Astrocyte (in vitro differentiated cells and primary cell): ENCODE measurements at places on chromosomes 11 and 22. TPM values are rescaled to one million over a fixed set of nuclear protein-coding genes. Genes with fewer than 3 reads are reported as not detected.

DNA sequence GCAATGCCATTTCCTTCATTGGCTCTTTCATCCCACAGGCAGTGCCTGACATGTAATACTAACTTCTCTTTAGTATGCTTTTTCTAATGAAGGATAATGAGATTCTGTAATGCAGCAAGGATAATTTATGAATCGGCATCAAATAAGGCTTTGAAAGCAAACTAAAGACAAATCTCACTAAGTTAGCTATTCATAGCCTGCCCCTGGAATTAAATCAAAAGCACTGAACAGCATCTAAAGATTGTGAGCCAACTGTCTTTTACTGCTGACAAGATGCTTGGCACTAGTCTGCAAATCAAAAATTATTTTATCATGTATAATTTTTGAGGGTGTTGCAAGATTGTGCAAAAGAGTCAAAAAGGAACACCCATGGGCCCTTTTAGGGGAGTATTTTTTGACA is 265.0 kb downstream of the CASP12 start:
- DNase-seq, result no peak

- no peak for DNase-seq
Measured at GRCh38 chr11:35997902-35998520, 54.1 kb downstream of the LDLRAD3 start.

GRCh38 chr11:118476676-118477075 is 40.4 kb downstream of the KMT2A start:
- no peak for DNase-seq

DNA sequence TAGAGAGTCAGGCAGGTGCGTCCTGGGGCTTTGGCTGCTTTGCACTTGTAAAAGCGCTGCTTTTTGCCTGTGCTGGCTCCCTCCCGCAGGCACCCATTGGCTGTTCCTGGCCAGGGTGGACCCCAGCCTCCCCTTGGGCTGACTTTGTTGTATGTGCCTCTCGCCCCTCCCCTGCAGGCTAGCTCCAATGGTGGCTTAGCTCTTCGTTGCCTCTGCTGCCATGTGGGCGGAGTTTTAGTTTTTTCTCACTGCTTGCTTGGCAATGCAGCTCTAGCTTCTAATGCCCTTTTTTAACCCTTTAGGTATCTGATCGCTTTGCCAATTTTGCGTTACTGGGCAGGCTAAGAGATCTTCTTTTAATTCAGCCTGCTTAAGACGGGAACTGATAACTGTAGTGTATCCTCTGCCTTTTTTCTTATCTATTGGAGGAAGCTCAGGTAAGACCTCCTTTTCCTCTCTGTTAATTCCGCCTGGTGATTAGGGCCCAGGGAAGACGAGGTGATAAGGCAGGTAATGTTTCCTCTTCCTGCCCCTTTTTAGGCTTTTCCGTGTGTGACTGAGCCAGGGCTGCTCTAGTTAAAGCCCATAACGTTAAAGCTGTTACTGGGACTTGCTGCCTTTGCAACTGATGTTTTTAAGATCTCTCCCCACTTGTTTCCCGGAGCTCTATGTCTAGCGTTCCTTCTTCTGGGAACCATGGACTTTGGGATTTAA is 11.7 kb upstream of the GLYATL1 start:
- peak; percentile 52 for DNase-seq

- DNase-seq, result no peak
Measured at GRCh38 chr22:46749682-46750529, 11.9 kb upstream of the CERK start.

GRCh38 chr11:69122630-69123431 is 32.9 kb upstream of the SMIM38 start:
- DNase-seq, result peak; percentile 73

GRCh38 chr22:38566726-38567504 is 3.1 kb downstream of the DMC1 start:
- no peak for DNase-seq

DNA sequence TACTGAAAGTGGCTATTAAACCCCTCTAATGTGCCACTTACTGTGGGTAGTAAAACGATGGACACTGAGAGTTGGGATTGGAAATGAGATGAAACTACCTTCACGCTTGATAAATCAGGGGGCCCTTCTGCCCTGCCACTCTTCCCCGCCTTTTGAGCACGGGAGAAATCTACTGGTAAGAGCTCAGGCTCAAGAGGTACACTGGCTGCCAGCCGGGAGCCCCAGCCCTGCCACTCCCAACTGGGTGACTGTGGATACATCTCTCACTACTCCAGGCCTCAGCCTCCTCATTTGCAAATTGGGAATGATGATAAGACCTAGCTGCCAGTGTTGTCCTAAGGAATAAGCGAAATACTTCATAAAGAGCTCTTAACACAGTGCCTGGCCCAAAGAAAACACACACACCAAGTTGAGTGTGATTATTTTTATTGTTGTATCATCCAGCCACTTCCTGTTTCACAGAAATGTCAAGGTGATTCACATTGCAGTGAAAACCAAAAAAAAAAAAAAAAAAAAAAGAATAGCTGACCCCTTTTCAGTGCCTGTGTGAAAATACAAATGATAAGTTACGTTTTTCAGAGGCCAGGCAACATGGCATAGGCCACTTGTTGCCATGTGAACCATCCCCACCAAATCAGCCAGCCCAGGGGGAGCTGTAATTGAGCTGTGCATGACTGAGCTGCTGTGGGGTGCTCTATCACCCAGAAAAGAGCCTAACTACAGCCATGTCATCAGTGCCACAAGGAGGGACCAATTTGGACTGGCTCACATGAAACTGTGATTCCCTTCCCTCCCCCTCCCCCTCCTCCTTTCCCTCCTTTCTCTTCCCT is 4.4 kb upstream of the ZNRD2 start:
- DNase-seq, result peak; percentile 61

DNA sequence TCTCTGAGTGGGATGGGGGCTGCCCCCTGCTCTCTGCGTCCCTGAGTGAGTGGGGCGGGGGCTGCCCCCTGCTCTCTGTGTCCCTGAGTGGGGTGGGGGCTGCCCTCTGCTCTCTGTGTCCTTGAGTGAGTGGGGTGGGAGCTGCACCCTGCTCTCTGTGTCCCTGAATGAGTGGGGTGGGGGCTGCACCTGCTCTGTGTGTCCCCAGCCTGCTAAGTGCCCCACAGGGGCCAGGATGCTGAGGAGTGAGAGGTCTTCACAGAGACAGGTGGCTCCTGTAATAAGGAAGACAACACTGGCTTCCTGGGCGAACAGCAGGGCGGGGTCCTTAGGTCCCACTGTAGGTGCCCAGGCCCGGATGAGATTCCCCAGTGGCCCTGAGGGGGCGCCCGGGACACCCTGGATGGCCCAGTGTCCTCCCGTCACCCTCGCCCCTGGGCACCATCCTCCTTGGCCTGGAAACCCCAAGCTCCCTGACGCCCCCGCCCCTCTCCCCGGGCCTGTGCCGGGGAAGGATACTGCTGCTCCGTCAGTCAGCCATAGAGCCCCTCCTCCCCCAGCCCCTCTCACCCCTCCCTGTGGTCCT is 3.8 kb upstream of the CCDC188 start:
- DNase-seq, result no peak

GRCh38 chr22:42596336-42596735 is 18.3 kb downstream of the POLDIP3 start:
- DNase-seq, result no peak

- DNase-seq, result no peak
Measured at GRCh38 chr11:5937868-5938602, 4.0 kb upstream of the OR56A3 start.

GRCh38 chr11:19463976-19464375 is 223.2 kb upstream of the E2F8 start:
- no peak for DNase-seq

DNA sequence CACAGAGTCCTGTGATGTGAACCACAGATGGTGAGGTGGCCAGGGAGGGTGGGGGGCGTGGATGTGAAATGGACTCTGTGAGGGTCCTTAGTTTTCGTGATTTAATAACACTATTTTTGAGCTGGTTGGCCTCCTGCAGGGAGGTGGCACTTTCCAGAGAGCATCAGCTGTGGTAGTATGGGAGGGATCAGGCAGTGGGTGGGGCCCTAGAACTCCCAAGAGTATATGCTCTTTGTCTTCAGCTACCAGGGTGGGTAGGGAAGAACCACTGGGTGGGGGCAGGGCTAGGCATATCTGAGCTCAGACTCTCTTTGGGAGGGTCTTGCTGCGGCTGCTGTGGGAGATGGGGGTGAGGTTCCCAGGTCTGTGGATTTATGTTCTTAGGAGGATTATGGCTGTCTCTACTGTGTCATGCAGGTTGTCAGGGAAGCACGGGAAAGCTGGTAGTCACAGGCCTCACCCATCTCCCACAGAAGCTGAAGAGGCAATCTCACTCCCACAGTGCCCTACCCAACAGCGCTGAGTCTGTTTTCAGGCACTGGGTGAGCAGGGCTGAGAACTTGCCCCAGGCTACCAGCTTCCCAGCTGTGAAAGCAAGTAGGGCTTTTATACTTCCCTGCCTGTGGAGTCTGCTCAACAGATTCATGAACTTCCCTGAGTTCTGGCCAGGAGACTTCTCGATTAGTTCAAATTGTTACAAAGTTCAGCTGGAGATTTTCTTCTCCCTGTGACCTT is 47.9 kb upstream of the SNX19 start:
- DNase-seq, result no peak

DNA sequence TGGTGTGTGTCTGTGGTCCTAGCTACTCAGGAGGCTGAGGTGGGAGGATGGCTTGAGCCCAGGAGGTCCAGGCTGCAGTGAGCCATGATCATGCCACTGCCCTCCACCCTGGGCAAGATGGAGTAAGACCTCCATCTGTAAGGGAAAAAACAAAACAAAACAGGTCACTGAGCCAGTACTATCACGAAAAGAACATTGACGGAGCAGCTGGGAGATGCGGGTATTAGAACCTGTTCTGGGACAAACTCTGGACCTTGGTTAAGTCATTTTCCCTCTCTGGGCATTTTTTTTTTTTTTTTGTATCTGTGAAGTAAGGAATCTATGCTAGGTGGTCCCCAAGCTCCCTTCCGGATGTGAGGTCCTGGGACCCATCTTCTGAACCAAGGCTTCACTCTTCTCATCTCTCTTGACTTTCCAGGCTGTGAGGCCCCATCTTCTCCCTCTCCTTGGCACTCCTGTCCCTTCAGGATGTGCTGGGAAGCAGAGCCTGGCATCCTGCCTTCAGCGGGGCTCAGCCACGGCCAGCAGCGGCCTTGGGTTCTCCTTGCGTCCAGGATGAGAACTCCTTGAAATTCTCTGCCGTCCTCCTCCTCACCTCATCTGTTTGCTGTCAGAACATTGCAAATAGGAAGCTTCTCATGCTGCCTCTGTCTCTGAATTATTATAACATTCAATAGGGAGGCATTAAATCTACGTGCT is 130.8 kb downstream of the GRIK4 start:
- no peak for DNase-seq

DNA sequence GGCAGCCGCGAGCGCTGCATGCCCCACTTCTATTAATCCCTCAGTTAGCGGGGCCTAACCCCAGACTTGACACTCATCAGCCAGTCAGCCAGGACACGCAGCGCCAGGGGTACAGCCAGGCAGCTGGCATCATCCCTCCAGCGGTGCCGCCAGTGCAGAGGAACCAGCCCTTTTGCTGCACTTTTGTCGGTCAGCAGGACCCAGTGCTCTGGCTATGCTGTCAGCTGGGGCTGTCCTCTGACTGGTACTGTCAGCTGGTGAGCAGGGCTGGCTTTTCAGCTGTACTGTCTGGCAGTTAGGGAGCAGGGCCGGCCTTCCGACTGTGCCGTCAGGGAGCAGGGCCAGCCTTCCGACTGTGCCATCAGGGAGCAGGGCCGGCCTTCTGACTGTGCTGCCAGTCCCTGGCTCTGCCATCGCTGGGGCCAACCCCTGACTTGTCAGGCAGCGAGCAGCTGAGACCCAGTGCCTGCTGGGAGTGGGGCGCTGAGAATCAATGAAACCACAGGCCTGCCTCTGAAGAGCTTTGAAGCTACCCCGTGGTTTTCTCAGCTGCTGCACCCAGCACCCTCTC is 115.4 kb downstream of the KIAA1671 start:
- no peak for DNase-seq

DNA sequence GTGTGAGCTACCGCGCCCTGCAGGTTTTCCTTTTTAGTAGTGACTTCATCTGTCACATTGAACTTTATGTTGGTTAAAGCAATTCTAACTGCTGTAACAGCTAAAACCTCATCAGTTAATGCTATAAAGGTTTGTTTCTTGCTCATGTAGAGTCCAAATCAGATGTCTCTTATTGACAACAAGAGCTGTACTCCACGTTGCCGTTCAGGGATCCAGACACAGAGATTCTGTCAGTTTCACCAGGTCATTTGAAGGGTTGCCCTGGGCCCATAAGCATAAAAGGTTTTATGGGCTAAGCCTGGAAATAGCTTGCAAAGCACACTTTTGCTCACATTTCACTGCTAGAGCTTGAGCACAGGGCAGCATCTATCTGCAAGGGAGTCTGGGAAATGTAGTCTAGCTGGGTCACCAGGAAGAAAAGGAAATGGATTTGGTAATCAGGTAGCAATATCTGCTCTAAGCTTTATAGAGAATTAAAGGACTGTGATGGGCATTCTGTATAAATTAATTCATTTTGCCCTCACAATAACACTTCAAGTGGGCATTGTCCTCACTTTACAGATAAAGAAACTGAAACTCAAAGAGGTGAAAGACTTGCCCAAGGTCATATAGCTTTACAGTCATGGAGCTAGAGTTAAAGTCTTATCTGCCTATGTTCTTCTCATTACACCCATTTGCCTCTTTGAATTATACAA is 25.2 kb upstream of the PTPRJ start:
- no peak for DNase-seq

- no peak for DNase-seq
Measured at GRCh38 chr11:105774899-105775298, 165.0 kb downstream of the GRIA4 start.

DNA sequence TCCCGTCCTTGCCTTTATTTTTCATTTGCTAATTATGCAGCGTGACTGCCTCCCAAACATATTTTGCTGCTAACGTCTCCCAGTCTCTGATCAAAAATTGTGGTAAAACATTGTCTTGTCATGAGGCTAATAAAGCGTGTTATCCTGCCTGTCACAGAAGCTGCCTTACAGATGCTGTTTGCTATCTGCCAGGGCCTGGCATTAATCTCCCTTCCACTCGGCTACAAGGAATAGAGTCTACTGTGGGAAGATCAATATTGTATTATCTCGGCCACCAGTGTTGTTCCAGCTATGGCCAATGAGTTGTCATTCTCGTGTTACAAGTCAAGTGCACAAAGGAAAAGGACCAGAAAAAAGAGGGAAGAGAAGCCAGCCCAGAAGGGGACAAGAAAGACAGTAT is 100.3 kb downstream of the SEZ6L start:
- DNase-seq, result no peak

GRCh38 chr22:19398652-19399051 is 32.9 kb downstream of the HIRA start:
- DNase-seq, result no peak

- DNase-seq, result no peak
Measured at GRCh38 chr11:90113541-90113940, 20.9 kb upstream of the NAALAD2 start.

Gene CDHR5
- 0.12 TPM in 1 of 2 replicates, not detected in the other for total RNA-seq

Gene CADM1
- total RNA-seq, result 414 and 491 TPM in 2 replicates

Gene RIBC2
- not detected in 2 replicates for total RNA-seq

Gene OLFML1
- not detected in 2 replicates for total RNA-seq

Gene C11orf16
- total RNA-seq, result not detected in 2 replicates

Gene SUSD2
- total RNA-seq, result 0.72 and 0.77 TPM in 2 replicates

Gene PACSIN2
- total RNA-seq, result 84.1 and 87.8 TPM in 2 replicates

Gene MS4A3
- total RNA-seq, result not detected in 2 replicates

Gene MMP27
- not detected in 2 replicates for total RNA-seq

Gene CRYBB3
- 0.43 TPM in 1 of 2 replicates, not detected in the other for total RNA-seq

Gene BARX2
- total RNA-seq, result not detected in 2 replicates

Gene HPX
- 1.7 and 1.9 TPM in 2 replicates for total RNA-seq

Gene SLC3A2
- 588 and 592 TPM in 2 replicates for total RNA-seq

Gene KDM4D
- total RNA-seq, result 0.72 and 0.93 TPM in 2 replicates

Gene ELFN2
- total RNA-seq, result 2.8 and 3.0 TPM in 2 replicates

Gene KCNQ1
- 0.31 TPM in 1 of 2 replicates, not detected in the other for total RNA-seq

Gene TSKU
- total RNA-seq, result 57.9 and 69.6 TPM in 2 replicates

Gene MICAL3
- total RNA-seq, result 101 and 113 TPM in 2 replicates

Gene NRGN
- 1.5 and 1.7 TPM in 2 replicates for total RNA-seq

Gene DRAP1
- total RNA-seq, result 158 and 169 TPM in 2 replicates

Gene NCAPH2
- 25.6 and 27.2 TPM in 2 replicates for total RNA-seq

Gene FSHB
- total RNA-seq, result not detected in 2 replicates
